Purkinje cell (primary cell): ENCODE measurements at places on chromosomes 2 and 18. TPM values are rescaled to one million over a fixed set of nuclear protein-coding genes. Genes with fewer than 3 reads are reported as not detected.

Gene SULT1C2
- not detected in 2 replicates for polyA plus RNA-seq

Gene EFHD1
- polyA plus RNA-seq, result 0.15 TPM in 1 of 2 replicates, not detected in the other

Gene RTP5
- not detected in 2 replicates for polyA plus RNA-seq

Gene NCK2
- polyA plus RNA-seq, result 10.1 and 10.7 TPM in 2 replicates

Gene LGALSL
- polyA plus RNA-seq, result 27.3 and 28.9 TPM in 2 replicates
